Left lung (tissue), 14 donors: ENCODE measurements at places on chromosomes 1 and 21.

DNA sequence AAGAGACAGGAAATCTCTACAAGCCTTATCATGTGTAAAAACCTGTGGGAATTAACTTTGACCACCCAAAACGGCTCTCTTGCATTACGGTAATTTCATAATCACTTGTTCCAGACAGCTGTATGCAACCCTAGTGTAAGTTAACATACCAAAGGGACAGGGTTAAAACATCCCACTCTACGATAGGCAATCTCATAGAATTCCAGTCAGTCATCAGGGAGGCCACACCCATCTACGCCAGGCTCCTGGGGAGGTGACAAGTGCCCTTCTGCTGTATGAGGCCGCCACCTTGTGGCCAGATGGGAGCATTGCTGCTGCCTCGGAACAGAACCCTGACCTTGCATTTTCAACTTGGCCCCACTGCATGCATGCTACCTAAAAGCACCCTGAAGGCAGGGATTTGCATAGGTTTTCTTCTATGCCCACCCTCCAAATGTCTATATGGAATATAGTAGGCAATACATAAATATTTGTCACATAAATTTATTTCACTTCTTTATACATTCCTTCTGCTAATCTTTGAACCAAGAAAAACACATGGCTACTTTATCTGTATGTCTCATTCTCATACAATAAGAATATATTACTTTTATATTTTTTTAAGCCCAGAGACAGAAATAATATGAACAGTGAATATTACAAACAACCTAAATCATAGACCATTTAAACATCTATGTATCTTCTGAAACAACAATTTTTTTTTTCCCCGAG lies 12.6 kb downstream of the HSF2BP start:
- peak; percentile 93 for DNase-seq

- no peak for DNase-seq
Measured at GRCh38 chr1:114545796-114546195, 34.8 kb upstream of the TRIM33 start.

DNA sequence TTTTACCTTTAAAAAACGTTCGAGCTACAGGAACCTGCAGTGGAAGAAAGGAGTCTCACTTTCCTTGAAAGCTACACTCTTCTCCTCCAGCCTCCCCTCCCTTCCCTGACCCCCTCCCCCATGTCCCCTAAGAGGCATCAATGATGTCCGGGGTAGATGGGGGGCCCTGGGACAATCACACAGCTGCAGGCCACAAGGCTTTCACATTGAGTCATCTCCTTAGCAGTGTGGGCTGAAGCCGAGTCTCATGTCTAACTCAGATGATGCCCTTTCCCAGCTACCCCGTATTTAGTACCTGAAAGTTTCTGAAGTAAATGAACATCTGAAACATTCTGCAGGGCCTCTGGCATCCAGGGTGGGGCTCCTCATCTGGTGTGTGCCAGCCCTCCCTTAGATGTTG lies 6.3 kb upstream of the GPR25 start:
- no peak for DNase-seq

- DNase-seq = no peak
Measured at GRCh38 chr1:151485685-151486255, 25.4 kb upstream of the CGN start.

DNA sequence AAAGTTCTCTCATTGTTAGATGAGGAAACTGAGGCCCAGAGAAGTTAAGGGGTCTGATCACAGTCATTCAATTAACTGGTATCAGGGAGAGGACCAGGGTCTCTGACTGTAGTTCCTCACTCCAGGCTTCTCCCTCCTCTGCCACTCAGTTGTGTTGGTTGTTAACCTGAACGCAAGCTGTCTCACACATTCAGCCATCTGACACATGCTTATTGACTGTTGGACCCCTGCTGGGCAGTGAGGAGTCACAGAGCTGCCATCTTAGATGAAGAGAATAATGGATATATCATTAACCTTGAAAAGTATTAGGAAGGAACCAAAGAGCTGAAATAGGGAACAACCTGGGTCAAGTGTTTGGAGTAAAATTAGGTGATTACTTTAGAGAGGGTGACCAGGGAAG lies 194.8 kb downstream of the ZZZ3 start:
- no peak for DNase-seq

GRCh38 chr1:117267232-117267774 lies 56.6 kb upstream of the VTCN1 start:
- DNase-seq = no peak

DNA sequence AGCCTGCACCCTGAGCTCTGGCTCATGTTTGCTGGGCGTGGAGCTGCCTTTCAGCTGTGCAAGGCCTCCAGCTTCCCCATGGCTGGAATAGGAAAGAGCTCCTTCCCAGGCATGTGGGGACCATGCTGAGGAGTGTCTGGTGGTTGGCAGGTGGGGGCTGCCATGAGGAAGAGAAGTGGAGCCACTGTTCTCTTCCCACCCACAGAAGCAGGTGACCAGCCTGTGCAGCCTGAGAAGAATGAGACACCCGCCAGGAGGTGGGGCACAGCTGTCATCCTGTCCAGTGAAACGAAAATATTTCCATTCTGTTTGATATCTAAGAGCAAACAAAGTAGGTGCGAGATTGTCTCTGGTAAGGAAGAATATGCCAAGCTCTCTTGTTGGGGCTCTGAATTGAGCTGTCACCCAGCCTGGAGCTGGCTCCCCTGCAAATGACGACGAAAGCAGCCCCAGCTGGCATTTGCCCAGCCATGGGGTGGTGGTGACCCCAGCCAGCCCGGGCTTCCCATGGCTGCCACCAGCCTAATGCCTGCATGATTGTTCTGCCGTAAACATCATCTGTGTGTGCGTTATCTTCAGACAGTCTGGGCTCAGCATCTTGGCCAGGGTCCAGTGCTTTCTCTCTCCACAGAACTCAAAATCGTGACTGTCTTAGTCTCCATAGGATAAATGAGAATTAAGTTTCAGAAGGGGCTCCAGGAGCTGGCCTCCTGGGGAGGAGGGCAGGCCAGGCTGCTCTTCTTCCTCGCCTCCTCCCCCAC lies 429.8 kb upstream of the VAMP3 start:
- DNase-seq = no peak

DNA sequence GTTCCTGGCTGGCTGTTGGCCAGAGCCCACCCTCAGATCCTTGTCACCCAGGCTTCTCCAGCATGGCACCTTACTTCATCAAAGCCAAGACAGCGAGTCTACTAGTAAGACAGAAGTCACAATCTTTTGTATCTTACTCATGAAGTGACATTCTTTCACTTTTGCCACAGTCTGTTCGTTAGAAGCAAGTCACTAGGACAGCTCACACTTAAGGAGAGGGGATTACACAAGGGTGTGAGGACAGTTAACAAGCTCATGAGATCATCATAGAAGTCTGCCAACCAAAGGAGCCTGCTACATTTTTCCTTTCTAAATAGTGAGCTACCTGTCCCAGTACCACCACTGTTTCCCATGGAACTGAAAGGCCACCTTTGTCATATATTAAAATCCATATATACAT lies 61.5 kb downstream of the PACC1 start:
- DNase-seq = no peak

DNA sequence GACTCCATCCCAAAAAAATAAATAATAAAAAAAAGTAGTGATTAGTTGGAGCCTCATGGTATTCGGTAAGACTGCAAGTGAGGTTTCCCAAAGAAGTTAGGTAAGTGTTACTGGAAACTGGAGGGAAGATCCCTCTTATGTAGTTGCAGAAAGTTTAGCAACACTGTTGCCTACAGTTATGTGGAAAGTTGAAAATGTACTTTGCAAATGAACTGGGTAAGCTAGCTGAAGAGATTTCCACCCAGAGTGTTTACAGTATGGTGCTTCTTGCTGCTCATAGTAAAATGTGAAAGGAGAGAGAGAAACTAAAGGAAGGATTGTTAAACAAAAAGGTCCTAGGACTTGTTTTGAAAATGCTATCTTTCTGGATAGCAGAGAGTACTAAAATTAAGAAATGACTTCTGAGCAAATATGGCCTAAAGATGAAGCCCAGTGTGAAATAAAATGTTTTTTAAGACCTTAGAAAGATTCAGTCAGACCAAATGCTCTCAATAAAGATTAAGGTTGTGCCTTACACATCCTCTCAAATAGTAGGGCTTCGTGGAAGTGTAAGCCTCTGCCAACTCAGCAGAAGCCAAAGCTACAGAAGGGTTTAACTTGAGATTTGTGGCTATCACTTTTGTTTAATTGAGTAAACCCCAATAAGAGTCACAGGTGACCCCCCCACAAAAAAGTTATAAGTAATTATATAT lies 31.5 kb downstream of the RPS6KC1 start:
- DNase-seq = no peak

DNA sequence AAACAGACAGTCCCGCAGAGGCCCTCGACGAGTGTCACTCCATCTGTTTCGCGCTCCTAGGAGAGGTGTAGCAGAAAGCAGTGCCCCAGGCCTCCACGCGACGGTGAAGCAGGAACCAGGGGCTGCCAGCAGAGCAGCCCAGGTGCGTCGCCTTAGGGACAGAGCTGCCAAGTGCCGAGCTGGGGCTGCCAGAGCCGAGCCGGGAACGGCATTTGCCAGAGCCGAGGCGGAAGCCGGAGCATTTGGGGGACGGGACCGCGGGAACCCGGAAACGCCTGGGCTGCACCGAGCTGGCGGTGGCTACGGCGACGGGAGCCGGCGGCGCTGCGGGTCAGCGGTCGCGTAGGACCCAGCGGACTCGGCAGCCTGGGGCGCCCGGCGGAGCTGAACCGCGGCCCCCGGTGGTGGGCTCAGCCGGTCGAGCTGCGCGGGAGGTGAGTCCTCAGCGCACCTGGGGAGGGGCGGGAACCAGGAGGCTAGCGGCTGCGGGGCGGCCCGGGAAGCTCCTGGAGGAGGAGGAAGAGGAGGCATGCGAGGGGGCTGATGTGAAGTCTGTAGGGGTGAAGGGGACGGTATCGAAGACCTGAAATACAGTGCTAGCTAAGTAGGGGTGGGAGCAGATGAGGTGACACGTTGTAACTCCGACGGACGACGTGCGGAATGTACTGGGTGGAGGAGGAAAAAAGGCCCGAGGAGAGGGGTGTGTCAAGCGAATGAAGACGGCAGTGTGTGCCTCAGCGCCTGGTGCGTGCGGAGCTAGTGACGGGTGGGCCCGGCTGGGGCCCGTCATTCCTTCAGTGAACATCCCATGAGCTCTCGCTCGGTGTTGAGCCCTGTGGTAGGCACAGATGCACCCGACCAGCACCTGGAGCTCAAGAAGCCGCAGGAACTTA lies at the start of gene SLC35A3:
SLC35A3 (plus strand) TSS at position 268 of the 893 bp plus-strand sequence. CDS start 23,559 bp downstream, outside the sequence.
- DNase-seq = peak; percentile 68

DNA sequence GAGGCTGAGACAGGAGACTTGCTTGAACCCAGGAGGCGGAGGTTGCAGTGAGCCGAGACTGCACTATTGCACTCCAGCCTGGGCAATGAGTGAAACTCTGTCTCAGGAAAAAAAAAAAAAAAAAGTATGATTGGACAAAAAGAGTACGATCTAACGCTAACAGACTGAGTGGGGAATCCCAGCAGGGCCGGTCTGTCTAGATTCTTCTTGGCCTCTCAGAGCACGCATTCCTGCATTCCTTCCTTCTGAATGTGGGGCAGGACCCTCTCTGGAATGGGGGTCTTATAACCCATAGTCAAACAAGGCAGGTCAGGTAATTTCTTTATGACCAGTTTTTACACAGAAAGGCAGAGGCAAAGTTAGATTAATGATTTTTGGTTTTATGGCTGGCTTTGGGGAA lies 92.0 kb upstream of the PPM1J start:
- no peak for DNase-seq

DNA sequence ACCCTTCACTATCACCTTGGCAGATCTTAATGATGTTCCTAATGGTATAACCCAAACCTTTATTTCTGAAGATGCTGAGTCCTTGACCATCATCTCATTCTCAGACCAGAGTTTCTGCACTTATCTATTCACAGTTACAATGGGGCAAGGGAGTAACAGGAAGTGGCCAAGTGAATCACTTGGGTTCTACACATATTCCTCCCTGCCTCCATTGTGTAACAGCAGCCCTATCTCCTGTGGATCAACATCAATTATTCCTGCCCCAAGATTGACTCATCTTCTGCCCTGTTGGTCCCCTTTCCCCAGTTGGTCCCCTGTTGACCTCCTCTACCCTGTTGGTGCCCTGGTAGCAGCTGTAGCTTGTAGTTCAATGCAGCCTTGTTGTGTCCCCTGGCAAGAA lies 10.3 kb upstream of the S100A7 start:
- DNase-seq = no peak

DNA sequence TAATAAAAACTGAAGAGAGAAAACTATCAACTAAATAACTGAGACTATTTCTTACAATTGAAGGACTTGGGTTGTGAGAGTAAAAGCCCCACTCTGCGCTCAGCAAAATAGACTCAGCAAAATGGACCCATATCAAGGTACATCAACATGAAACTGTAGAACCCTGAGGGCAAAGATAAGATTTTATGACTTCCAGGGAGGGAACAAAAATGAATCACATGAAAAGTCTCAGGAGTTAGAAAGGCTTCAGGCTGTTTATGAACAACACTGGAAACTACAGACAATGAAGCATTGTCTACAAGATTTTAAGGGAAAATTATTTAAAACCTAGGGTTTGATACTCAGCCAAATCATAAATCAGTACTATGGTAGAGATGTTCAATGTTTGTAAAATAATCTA lies 434.3 kb downstream of the PTPRC start:
- DNase-seq = no peak

GRCh38 chr1:158002631-158003405 lies 9.4 kb downstream of the KIRREL1 start:
- DNase-seq = no peak

- DNase-seq = no peak
Measured at GRCh38 chr21:35609263-35609662, 451.1 kb downstream of the SETD4 start.

DNA sequence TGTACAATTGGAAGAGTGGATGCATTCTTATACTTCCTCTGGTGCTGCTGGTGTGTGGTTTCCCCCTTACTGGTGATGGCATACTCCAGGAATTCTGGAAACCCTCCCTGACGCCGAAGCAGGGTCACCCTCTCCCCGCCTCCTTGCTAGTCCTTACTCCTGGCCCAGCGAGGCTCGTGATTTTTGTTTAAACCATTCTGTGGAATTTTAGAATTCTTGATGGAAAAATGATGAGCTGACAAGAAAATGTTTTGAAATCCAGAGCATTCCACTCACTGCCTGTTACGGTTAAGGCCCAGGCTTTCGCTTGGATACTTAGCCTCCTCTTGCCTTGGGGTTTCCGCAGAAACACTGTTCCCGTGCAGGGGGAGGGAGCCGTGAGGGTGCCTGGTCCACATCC lies 41.1 kb downstream of the IL6R start:
- peak; percentile 74 for DNase-seq

GRCh38 chr1:86082183-86082582 lies 74.4 kb downstream of the COL24A1 start:
- no peak for DNase-seq

DNA sequence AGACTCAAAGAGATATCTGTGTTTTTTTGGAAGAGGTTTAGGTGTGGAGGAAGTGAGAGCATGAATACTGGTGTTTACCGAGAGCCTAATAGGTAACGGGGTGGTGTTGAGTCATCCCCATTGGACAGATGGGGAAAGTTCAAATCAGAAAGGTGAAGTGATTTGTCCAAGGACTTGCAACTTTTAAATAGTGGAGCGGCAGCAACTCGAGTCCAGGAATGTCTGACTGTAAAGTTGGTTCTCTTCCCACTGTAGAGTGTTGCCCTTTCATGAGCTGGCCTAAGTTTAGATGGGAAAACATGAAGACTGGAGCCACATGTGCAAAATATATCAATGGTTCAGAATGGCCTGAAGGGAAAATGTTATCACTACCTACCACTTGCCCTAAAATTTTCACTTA lies 125.7 kb downstream of the LYPLAL1 start:
- no peak for DNase-seq
